ENCODE measurements at places on chromosomes 16 and 17.
A peak's percentile ranks its signal among the peaks of the same experiment; 100 is the strongest.

DNA sequence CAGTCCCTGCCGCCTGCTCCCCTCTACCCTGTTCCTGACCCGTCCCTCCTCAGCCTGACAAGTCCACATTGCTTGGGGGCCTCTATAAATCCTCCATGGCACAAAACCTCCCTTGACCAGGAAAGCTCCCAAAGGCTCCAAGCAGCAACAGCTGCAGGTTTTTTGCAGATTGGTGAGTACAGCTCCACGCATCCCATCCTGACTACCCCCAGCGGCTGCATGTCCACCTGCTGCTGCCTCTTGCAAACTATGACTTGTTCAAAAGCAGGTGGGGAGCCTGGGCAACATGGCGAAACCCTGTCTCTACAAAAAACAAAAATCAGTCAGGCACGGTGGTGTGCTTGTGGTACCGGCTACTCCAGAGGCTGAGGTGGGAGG is 122.8 kb downstream of the ANKRD11 start:
- no peak for DNase-seq

DNA sequence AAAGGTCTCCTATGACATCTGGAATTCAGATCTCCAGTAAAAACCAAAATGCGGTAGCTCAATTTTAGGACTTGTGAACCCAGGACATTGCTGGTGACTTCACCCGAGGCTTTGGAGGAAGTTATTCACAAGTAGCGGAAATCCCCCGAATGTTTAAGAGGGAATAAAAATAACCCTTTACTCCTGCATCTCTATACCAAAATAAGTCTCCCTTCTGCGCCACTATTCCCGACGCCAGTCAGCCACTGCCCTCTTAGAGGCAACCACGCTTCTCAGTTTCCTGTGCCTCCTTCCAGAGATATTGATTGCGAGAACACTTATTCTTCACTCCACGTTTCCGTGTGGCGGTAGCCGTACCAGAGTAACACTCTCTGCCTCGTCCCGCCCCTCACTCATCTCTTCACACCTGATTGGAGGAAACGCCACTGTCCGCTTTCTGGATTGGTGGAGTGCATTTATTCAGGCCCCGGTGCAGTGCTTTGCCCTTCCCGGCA is 27.4 kb downstream of the EMP2 start:
- no peak for DNase-seq

- DNase-seq: no peak
Observed at GRCh38 chr17:44608727-44609435, 47.4 kb upstream of the MEIOC start.

DNA sequence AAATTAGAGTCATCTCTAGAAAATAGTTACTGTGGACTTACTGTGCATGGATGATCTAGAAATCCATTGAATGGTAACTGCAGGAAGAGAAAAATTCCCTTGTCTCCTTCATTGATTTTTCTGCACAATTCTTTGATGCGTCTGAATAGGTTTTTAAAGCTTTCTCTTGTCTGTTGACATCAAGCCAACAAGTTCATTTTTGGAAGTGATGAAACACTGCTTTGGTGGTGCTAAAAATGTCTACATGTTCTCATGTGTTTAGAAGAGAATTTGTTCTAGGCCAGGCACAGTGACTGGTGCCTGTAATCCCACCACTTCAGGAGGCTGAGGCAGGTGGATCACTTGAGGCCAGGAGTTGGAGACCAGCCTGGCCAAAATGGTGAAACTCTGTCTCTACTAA is 57.1 kb upstream of the AXIN2 start:
- DNase-seq: no peak

GRCh38 chr16:67154578-67155294 is 3.9 kb upstream of the B3GNT9 start:
- no peak for DNase-seq

- no peak for DNase-seq
Observed at GRCh38 chr16:84053237-84053636, 10.6 kb upstream of the SLC38A8 start.

DNA sequence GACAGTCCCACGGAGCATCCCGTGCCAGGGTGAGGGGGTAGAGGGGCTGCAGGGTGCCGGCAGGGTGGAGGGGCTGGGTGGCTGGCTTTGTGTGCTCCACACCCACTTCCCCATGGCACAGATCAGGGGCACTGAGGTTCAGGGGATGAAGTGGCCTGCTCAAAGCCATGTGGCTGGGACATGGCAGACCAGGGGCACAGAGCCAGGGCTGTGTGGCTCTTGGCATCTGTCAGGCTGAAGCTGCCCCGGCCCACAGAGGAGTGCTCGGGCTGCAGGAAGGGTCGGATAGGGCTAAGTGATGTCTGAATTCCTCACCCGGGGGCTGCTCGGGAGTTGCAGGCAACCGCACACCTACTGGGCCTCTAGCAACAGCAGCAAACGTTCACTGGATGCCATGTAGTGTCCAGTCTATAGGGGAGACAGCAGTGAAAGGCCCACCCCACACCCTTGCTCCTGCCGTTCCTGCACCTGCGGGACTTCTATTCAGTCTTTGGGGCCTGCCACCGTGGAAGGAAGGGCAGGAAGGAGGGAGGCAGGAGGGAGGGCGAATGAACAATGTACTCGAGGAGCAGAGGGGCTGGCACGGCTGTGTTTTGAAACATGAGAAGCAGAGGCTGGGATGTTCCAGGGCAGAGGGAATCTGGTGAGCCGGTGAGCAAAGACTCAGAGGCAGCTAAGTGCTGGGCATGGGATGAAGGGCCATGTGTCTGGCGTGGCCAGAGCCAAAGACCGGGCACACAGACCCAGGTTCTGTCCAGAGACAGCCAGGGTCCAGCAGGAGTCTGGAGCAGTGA is 15.1 kb downstream of the SLC5A10 start:
- DNase-seq: no peak

DNA sequence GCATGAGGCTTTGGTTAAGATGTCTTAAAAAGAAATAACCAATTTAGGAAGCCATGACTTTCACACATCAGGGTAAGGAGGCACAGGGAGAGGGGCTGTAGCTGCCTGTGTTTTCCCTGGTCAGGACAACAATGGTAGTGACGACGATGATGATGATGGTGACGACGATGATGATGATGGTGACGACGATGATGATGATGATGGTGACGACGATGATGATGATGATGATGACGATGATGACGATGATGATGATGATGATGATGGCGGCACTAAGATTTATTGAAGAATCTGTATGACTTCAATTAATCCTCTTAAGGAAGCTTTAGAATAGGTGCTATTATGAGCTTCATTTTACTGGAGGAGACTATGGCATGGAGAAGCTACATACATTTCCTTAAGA is 284.1 kb upstream of the TNRC6C start:
- DNase-seq: no peak

GRCh38 chr16:56269811-56270684 is 78.8 kb downstream of the GNAO1 start:
- peak; percentile 54 for DNase-seq

DNA sequence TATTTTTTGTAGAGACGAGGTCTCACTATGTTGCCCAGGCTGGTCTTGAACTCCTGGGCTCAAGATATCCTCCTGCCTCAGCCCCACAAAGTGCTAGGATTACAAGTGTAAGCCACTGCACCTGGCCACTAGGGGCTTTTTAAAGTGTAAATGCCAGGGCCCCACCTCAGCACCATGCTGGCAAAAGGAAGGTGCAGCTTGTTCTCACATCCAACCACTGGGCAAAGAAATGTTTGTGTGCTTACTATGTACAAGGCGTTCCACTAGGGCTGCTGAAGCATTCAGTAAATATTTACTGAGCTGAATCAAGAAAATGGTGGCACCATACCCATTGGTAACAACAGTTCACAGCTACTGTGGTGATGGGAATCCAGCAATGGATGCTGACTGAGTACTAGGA is 22.6 kb downstream of the COG1 start:
- DNase-seq: no peak

- no peak for DNase-seq
Observed at GRCh38 chr16:84278968-84279367, 15.7 kb upstream of the WFDC1 start.

- no peak for DNase-seq
Observed at GRCh38 chr17:75498726-75499213, 16.6 kb downstream of the CASKIN2 start.

DNA sequence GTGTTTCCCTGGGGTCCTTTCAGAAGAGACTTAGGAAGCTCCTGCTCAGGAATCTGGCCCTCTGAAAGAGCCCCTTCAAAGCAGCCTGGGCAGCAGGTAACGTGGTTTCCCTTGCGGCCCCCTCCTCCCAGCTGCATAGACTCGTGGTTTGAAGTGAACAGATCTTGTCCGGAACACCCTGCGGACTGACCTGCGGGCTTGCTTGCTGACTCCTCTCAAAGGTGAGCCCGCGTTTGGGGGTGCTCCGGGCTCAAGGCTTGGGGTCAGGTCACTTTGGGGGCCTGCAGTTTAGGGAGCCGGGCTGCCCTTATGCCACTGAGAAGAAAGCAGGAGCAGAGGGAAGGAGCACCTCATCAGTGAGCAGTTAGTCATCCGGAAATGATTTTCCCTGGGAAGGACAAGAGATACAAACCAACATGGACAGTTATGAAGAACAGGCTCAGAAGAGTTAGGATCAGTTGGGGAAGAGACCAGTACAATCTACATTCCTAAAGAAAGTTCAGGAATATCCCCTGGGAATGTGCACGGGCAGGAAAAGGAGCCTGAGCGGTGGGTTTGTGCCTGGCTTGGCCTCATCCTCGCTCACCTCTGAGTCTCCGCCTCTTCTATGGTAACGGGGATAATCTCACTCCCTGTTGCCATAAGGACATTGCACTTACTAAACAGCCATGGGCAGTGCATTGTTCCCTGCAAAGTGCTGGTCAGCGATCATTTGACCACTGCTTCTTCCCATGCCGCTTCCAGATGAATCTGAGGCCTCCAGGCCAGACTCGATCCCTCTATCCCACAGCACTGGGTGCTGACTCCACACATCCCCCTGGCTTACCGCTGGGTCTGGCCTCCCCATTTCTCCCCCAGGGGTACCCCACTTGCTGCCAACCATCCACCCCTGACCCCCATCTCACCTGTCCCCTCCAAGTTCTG is 10.0 kb downstream of the LDHD start:
- DNase-seq: no peak

- DNase-seq: no peak
Observed at GRCh38 chr17:77719806-77720205, 238.7 kb upstream of the TNRC6C start.

GRCh38 chr17:66255112-66255511 is 25.9 kb upstream of the APOH start:
- peak; percentile 36 for DNase-seq

GRCh38 chr16:9836118-9836736 is 346.0 kb downstream of the GRIN2A start:
- no peak for DNase-seq

- no peak for DNase-seq
Observed at GRCh38 chr17:59892924-59893675, at the start of the genes RPS6KB1 and TUBD1. TSS of gene RPS6KB1 (plus strand) at chr17:59893121. CDS start at chr17:59893185, 64 bp downstream. TSS of gene TUBD1 (minus strand) at chr17:59892943. CDS start at chr17:59891002, 1,941 bp downstream.

DNA sequence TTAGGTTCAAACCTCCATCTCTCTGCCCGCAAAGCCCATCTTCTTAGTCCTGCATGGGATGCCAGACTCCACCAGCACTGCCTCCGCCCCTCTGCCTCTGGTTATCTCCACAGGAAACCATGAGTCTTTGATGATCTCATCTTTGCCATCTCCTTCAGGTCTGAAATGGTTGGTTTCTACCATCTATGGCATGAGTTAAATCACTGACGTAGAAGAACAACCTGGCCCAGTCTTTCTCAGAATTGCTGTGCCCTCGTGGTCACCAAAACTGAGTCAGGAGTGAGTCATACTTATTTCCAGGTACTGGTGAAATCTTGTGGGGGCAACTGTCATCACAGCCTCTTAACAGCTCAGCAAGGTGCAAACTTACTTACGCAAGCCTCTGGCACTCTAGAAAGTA is 468.7 kb upstream of the C16orf82 start:
- DNase-seq: no peak

GRCh38 chr16:82560805-82561325 is 65.9 kb upstream of the CDH13 start:
- no peak for DNase-seq

DNA sequence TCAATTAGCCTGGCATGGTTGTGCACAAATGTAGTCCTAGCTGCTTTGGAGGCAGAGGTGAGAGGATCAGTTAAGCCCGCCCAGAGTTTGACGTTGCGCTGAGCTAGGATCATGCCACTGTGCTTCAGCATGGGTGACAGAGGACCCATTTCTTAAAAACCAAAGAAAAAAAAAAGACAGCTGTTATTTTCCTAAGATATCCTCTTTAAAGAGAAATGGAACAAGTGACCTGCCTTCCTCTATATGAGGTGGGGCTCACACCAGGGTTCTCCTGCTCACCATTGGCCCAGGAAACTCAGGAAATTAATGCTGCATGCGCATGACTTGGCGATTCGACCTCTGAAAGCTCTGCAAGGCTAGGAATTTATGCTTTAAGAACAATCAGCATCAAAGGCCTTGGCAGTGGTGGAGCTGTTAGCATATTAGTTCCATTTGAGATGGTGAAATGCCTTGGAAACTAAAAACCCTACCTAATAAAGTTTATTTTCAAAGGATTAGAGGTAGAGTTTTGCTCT is 108.3 kb downstream of the RBFOX1 start:
- no peak for DNase-seq

GRCh38 chr17:81049372-81049911 is 14.5 kb downstream of the BAIAP2 start:
- no peak for DNase-seq

- no peak for DNase-seq
Observed at GRCh38 chr16:82470016-82470415, 156.8 kb upstream of the CDH13 start.

DNA sequence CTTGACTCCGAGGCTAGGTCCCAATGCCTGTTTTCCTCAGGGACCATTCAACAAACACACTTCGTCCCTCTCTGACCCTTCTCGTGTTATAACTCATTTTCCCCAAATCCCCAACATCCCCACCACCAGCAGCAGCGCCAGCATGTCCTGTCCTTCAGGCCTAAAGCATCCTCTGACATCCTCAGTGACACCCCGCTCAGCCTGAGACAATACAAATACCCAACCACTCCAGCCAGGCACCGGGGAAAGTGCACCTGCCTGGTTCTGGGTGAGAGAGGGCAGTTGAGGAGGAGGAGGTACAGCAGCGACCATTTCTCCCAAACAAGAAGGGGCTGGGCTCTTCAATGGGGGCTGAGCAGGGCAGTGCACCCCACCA is 4.7 kb downstream of the MNT start:
- DNase-seq: no peak

DNA sequence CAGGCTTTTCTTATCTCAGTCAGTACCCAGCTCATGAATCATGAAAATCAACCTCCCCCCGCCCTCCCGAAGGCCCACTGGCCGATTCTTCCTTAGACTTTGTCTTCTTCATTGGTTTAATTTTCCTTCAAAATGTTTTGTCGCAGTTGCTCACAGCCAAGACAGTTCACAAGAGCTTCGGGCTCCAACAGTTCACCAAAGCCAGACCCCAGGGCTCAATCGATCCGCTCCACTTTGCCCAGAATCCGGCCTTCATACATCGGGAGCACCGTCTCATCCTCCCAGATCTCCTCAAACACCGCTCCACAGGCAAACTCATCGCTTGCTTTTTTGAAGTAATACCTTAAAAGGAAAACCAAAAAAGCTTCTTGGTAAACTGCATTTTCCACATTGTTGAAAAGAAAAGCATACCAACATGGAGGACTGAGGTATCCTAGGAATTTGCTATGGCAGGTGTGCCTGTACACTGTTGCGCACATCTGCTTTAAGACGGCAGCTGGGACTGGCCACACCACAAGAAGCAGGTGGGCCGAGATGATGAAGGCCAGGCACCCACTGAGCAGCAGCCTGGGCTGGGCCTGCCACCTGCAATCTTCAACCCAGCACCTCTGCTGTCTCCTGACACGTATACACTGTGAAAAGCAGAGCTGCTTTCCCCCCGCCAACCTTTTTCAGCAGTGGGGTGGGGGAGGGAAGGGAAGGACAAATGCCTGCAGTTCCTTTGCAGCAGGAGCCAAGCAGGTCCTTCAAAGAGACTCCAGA is 31.5 kb downstream of the AXIN2 start:
- DNase-seq: no peak

GRCh38 chr17:7932949-7933348 is 943 bp downstream of the CNTROB start:
- no peak for DNase-seq

Data from GM04503 (cell line).